Fibroblast of skin of right quadriceps (primary cell): ENCODE measurements at places on chromosomes 2 and 18.
A peak's percentile ranks its signal among the peaks of the same experiment; 100 is the strongest.

GRCh38 chr2:238742066-238742465 lies 105.8 kb upstream of the TWIST2 start:
- DNase-seq, result no peak

GRCh38 chr2:58448845-58449244 lies 207.7 kb upstream of the FANCL start:
- no peak for DNase-seq

DNA sequence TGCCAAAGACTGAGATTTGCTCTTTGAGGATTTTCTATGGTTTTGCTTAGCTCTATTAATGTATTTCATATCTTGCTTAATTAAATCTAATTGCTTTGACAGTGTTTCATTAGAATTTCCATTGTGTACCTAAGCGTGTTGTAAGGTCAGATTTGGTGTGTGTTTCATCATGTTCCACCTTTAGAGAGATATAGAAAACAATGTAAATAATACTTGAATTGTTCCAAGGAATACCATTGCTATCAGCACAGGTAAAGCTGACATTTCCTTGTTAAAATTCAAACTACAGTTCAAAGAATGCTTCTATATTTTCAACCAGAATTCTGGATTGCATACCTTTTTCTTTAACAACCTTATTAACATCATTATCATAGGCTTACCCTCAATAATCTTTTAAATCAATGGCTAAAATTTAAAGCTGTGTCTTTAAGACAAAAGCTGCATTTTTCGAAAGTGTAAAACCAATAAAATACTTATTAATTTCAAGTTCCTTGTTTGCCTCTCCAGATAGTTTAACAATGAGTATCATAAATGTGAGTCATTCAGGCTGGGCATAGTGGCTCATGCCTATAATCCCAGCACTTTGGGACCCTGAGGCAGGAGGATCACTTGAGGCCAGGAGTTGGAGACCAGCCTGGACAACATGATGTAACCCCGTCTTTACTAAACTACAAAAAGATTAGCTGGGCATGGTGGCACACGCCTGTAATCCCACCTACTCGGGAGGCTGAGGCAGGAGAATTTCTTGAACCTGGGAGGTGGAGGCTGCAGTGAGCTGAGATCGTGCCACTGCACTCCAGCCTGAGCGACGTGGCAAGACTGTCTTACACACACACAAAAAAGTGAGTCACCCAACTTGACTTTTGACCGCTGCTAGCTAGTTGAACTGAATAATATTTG lies 188.0 kb upstream of the PKDCC start:
- DNase-seq, result peak; percentile 67

- peak; percentile 13 for DNase-seq
These were observed 398.5 kb downstream of the CDH2 start for GRCh38 chr18:27778441-27778840.
